ENCODE measurements at places on chromosomes 11 and 22. TPM values are rescaled to one million over a fixed set of nuclear protein-coding genes. Genes with fewer than 3 reads are reported as not detected.

GRCh38 chr22:49693416-49693815, 134.3 kb downstream of the BRD1 start:
- no peaks in the 10 kb centered on the region for H3K36me3 ChIP-seq
- H3K27ac ChIP-seq = no peak overlapping the region
- no peak overlapping the region for H3K4me3 ChIP-seq

DNA sequence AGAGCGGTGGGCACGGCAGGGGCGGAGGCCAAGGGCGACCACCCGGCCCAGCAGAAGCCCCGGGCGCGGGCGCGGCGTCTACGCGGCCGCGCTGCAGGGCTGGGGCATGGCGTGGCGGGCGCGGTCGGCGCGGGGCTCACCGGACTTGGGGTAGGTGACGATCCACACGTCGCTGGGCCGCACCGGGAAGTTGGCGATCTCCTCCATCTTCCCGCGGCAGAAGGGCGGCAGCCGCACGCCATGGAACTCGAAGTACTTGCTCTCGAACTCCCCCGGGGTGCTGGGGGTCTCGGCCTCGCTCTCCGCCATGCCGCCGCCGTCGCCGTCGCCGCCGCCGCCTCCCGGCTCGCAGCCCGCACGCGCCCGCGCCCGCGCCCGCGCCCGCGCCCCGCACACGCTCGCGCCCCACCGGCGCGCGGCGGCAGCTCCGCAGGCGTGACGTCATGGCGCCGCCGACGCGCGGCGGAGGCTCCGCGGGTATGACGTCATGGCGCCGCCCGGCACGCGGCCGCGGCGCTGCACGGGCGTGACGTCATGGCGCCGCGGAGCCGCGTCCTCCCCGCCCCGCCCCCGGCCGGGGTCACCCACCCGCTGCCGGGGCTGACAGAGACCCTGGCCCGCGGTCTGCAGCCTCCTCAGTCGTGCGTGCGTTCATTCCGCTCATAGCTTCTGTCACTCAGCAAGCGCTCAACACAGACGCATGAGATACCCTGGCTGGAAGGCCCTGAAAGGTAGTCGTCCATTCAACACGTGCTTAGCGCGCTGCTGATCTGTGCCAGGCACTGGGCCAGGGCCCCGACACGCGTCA, at the start of gene SULT4A1:
SULT4A1 (minus strand) TSS at position 440 of the 808 bp plus-strand sequence; CDS start at position 309, 131 bp downstream.
- peak; percentile 59 for DNase-seq
- H3K4me3 ChIP-seq = no peak within 1 kb of the TSS
- H3K4me1 ChIP-seq = no peaks in the 10 kb centered on the region
- H3K27ac ChIP-seq = no peak within 1 kb of the TSS
- no peaks in the 10 kb centered on the region for H3K27me3 ChIP-seq
- no peaks in the 10 kb centered on the region for H3K36me3 ChIP-seq

GRCh38 chr11:60371386-60371785, 6.9 kb upstream of the MS4A7 start:
- no peaks in the 10 kb centered on the region for H3K27me3 ChIP-seq
- no peaks in the 10 kb centered on the region for H3K4me1 ChIP-seq
- no peaks in the 10 kb centered on the region for H3K36me3 ChIP-seq
- DNase-seq = no peak

- DNase-seq = no peak
- H3K27me3 ChIP-seq = no peaks in the 10 kb centered on the region
- no peak overlapping the region for H3K4me3 ChIP-seq
- no peaks in the 10 kb centered on the region for H3K4me1 ChIP-seq
- H3K36me3 ChIP-seq = no peaks in the 10 kb centered on the region
- no peak overlapping the region for H3K27ac ChIP-seq
Observed at GRCh38 chr11:117479372-117479771, 151.7 kb downstream of the CEP164 start.

DNA sequence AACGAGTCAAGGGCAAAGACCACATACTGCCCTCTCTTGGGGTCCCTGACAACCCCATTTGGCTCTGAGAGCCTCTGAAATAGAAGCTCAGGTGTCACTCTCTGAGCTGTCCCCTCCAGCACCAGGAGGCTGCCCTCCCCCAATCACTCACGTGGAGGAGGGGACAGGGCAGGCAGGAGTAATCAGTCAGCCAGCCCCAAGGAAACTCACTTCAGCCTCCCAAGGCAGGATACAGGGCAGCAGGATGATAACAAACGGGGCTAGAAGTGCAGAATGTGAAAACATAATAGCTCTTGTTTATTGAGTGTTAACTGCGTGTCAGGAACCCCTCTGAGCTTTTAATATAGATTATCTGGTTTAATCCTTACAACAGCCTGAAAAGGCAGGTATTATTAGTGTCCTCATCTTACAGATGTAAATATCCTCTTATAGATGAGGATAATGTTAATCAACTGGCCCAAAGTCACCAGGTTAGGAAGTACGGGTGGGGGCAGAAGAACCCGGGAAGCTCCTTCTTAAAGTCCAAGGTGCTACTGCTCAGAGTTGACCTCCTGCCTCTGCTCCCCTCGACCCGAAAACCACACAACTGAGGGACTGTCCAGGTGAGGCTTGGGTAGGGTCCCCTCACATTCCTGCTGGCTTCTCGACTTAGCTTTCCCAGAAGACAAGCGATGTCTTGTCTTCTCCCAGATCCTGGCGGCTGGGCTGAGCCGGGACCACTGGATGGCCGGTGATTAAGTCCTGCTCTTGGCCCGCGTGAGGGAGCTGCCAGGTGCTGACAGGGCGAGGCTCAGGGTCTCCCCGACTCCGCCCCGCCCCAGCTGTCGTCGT, 2.7 kb downstream of the CHRM4 start:
- DNase-seq = no peak
- H3K36me3 ChIP-seq = no peaks in the 10 kb centered on the region
- peaks cover 13% of the 10 kb centered on the region for H3K27me3 ChIP-seq

GRCh38 chr22:30221121-30221992, 25.2 kb downstream of the LIF start:
- no peaks in the 10 kb centered on the region for H3K27me3 ChIP-seq
- H3K4me3 ChIP-seq = no peak overlapping the region
- H3K27ac ChIP-seq = no peak overlapping the region
- H3K36me3 ChIP-seq = no peaks in the 10 kb centered on the region
- no peak for DNase-seq

GRCh38 chr11:18490319-18490718, 34.7 kb downstream of the LDHAL6A start:
- no peaks in the 10 kb centered on the region for H3K27me3 ChIP-seq
- no peak overlapping the region for H3K4me3 ChIP-seq
- no peak overlapping the region for H3K27ac ChIP-seq
- no peaks in the 10 kb centered on the region for H3K4me1 ChIP-seq
- DNase-seq = no peak
- H3K36me3 ChIP-seq = peaks cover 5% of the 10 kb centered on the region

TRIM21 gene
- 23.5 TPM for total RNA-seq

DNA sequence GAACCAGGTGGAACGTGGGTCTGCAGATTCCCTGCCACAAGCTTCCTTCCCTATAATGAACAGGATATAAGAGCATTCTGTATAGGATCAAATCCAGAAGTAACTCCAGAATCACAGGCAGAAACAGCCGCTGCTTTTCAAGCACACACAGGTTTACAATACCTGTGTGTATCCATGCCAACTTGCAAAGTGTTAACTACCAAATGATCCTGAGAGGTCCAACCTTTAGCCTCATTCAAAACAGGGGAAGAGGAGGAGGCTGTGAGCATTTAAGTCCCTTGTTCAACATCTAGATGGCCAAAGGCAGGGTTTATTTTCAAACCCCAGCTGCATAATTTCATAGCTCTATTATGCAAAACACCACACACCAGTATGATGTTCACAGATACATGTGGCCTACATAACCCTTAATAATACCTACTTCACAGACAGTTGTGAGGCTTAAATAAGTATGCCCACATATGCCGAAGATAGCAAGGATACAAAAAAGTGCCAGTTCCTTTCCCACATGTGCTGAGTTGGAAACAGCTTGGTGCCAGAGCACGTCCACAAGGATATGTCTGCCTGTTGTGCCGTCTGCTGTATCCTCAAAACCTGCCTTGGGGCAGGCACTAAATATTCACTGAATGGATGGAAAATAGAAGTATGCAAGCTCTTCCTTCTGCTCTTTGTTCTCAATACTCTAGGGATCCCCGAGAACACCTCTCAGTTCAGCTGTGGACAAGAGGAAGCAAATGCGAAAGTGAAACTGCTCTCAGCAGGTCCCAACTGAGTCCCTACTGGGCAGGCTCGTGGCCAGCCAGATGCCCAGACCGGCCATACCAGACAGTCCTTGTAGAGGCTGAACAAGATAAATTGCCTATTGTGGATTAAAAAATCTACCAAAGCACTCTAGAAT, 66.8 kb downstream of the LARGE1 start:
- peaks cover 9% of the 10 kb centered on the region for H3K4me1 ChIP-seq
- H3K36me3 ChIP-seq = no peaks in the 10 kb centered on the region
- H3K4me3 ChIP-seq = peak overlapping the region; percentile 80
- peak overlapping the region; percentile 43 for H3K27ac ChIP-seq
- no peaks in the 10 kb centered on the region for H3K27me3 ChIP-seq

GRCh38 chr11:105960252-105961245, 61.5 kb downstream of the MSANTD4 start:
- H3K27me3 ChIP-seq = no peaks in the 10 kb centered on the region
- no peak for DNase-seq
- no peak overlapping the region for H3K27ac ChIP-seq
- no peaks in the 10 kb centered on the region for H3K4me1 ChIP-seq
- no peak overlapping the region for H3K4me3 ChIP-seq
- no peaks in the 10 kb centered on the region for H3K36me3 ChIP-seq

PACS1 gene
- 91.8 TPM for total RNA-seq

- no peak for DNase-seq
- no peak overlapping the region for H3K4me3 ChIP-seq
- no peaks in the 10 kb centered on the region for H3K4me1 ChIP-seq
- H3K36me3 ChIP-seq = no peaks in the 10 kb centered on the region
- H3K27ac ChIP-seq = no peak overlapping the region
Observed at GRCh38 chr22:18952022-18952421, 15.9 kb upstream of the PRODH start.

UNC93B1 gene
- 67.9 TPM for total RNA-seq

APOA4 gene
- total RNA-seq = not detected

DNA sequence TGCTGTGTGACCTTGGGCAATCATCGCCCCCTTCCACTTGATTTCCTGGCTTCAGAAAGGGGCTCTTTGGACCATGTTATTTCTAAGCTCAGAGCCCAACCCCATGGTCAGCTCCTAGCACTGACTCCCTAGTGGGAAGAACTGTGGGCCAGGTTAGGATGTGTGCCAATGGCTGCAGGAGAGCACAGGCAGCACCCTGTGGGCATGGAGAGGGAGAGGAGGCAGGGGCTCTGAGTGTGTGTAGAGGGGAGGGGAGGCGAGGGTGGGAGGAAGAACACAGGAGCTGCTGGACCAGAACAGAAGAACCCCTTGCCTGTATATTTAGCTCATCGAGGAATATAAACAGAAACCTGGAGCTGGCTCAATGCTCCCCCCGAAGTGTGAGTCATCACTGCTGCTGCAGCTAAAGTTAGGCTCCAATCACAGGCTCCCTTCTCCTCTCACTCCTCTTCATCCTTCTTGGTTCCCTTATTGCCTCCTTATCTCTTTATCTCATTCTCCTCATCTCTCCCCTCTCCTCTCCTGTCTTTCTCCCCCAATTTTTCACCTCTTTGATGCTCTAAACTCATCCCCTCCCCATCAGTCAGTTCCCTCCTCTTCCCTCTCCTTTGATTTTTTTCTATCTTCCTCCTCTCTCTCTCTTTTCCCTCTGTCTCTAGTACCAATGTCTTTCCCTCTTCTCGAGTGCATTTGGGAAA, 14.5 kb upstream of the RPS19BP1 start:
- H3K27ac ChIP-seq = no peak overlapping the region
- no peak overlapping the region for H3K4me3 ChIP-seq
- H3K4me1 ChIP-seq = no peaks in the 10 kb centered on the region
- H3K36me3 ChIP-seq = no peaks in the 10 kb centered on the region
- DNase-seq = no peak

DNA sequence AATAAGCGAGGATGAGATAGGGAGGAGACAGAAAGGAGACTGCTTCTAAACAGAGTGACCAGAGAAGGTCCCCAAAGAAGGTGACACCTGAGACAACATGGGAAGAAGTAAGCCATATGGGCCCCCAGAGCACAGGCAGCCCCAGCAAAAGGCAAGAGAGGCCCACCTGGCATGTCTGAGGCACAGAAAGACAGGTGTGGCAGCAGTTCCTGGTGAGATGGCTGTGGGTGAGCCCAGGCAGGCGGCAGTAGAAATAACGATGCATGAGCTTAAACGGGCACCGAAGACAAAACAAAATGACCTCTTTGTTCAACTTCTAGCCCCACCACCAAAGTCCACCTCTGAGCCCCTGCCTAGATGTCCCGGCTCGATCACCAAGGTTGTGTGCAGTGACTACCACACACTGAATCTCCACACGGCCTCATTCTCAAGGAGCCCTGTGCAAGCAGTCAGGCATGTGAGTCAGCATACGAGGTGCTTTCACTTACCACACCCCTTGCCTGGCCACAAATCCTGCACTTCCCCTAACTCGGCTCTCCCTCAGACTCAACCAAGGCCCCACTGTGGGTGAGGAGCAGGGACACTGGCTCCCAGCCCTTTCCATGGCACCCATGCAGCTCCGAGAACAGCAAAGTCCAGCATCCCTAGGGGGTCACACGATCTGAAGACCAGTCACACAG, 77.6 kb downstream of the PACSIN2 start:
- no peaks in the 10 kb centered on the region for H3K36me3 ChIP-seq
- peaks cover 23% of the 10 kb centered on the region for H3K4me1 ChIP-seq
- H3K27me3 ChIP-seq = no peaks in the 10 kb centered on the region
- DNase-seq = no peak

TEAD1 gene
- total RNA-seq = 77.2 TPM

- H3K27ac ChIP-seq = no peak overlapping the region
- no peaks in the 10 kb centered on the region for H3K4me1 ChIP-seq
- H3K27me3 ChIP-seq = no peaks in the 10 kb centered on the region
- H3K36me3 ChIP-seq = no peaks in the 10 kb centered on the region
Observed at GRCh38 chr11:63553759-63554158, 9.4 kb downstream of the PLAAT2 start.

IGSF9B gene
- 10.4 TPM for total RNA-seq

FAM227A gene
- total RNA-seq = 3.4 TPM

DNA sequence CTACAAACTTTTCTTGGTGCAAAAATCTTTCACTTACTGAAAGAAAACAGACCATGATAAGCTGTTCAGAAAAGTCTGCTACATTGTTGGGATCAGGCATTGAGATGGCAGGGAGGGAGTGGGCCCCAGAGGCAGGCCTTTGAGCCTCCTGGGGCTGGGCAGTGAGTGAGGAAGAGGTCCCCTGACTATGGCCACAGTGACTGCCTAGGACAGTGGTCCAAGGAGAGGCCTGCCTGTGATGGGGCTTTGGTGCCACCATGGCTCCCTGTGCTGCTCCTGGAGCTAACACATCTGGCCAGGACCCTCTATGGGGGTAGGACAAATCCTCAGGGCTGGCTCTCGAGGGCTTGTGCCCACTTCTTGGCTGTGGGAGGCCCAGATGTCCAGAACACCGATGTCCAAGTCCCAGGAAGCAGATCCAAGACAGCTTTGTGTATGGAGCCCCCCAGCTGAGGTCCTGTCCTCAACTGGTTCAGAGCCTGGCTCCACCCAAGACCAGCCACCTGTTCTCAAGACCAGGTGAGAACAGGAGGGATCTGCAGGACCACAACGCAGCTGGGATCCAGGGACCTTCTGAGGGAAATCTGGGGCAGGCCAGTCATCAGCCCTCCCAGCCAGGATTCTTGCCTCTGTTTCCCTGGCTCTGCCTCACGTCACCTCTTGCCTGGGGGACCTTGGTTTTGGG, 36.9 kb downstream of the PPM1F start:
- no peak overlapping the region for H3K4me3 ChIP-seq
- no peak overlapping the region for H3K27ac ChIP-seq
- H3K36me3 ChIP-seq = no peaks in the 10 kb centered on the region
- H3K4me1 ChIP-seq = peaks cover 5% of the 10 kb centered on the region
- no peaks in the 10 kb centered on the region for H3K27me3 ChIP-seq
